Pulmonary artery endothelial cell (primary cell): ENCODE measurements at places on chromosomes 11 and 22. TPM values are rescaled to one million over a fixed set of nuclear protein-coding genes. Genes with fewer than 3 reads are reported as not detected.

GRCh38 chr11:18265949-18266348 lies at the start of gene SAA1:
Gene SAA1 (plus strand): TSS chr11:18266264. CDS start chr11:18266888, 624 bp downstream.
- no peak for DNase-seq

DNA sequence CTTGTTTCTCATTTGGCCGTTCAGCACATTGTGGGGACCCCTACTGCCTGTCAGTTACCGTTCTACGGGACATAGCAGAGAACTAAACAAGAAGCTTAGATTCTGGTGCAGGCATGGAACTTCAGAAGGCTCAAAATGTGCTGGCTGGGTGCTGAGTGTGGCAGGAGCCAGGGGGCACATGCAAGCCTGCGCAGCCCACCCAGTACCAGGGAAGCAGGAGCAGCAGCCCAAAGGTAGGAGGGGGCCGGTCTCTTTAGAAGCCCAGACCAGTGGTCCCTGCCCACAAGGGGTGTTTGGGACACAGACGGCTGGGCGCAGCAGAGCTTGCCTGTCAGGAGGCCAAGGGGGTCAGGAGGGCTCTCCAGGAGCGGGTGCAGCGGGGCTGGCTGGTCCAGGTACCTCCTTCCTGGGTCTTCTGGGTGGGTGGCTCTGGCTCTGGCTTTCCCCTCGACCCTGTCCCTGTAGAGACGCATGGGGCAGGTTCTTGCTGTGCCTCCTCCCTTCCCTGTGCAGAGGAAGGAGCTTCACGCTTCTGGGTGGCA lies 2.2 kb downstream of the PTDSS2 start:
- DNase-seq, result no peak

DNA sequence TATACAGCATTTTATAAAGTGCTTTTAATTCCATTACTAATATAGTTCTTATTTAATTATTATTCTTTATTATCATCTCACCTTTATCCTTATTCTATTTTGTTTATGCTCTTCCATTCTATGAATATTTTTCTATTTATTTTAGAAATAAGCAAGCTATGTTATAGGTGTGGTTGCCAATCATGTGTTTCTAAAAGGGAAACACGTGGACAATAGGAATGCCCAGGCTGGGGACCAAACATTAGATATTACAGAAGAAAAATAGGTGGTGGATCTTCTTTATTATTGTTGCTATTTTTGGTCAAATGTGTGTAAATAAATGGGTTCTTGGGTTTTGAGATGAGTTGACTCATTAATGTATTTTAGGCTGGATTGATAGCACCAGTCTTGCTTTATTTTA lies 438.3 kb downstream of the RAB38 start:
- DNase-seq, result no peak

GRCh38 chr11:120334894-120335462 lies 1.2 kb upstream of the ARHGEF12 start:
- peak; percentile 66 for DNase-seq

DNA sequence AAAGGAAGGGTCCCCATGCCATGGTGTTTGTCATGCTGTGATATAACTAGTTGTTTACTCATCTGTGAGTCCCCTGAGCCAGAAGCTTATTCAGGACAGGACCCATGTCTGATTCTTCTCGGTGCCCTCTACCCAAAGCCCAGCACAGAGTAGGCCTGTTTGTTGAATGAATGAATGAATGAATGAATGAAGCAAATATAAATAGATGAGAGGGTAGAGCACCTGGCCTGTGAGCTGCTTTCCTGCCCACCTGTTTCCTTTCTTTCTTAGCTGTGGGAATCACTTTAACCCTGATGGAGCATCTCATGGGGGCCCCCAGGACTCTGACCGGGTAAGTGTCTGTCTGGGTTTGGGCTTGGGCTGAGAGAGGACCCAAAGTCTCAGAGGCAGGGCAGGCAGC lies 7.2 kb downstream of the CCS start:
- no peak for DNase-seq

DNA sequence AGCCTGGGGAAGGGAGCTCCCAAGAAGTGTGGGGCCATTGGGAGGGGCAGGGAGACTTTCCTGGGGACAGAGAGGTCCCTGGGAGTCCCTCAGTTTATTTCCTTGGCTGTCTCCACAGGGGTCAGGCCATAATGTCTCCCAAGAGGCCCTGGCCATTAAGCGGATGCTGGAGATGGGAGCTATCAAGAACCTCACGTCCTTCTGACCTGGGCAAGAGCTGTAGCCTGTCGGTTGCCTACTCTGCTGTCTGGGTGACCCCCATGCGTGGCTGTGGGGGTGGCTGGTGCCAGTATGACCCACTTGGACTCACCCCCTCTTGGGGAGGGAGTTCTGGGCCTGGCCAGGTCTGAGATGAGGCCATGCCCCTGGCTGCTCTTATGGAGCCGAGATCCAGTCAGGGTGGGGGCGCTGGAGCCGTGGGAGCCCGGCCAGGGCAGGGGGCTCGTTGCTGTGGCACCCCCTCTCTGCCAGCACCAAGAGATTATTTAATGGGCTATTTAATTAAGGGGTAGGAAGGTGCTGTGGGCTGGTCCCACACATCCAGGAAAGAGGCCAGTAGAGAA lies 58.4 kb downstream of the ST3GAL4 start:
- no peak for DNase-seq

DNA sequence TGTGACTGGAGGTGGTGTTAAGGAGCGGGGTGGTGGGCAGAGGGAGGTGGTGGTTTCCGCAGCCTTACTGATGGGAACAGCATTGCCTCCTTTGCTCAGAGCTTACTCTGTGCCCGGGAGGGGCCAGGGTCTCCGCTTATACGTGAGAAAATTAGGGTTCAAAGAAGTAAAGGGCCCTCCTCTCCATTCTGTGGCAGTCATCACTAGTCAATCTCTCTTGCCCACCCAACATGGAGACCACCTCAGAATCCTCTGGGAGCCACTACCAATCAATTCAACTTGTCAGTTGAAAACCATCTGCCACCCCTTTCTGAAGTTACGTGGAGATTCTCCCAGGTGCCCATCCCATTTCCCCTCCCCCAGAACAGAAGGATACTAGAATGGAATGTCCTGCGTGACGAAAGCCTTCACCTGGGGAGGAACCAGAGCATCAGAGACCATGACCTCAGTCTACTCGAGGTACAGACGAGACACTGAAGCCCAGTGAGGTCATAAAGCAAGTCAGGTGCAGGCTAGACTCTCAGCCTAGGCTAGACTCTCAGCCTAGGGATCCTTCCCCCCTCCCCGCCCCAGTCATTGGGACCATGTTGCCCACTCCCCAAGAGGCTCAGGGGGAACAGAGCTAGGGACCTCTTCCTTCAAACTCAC lies 2.0 kb downstream of the SELENOM start:
- DNase-seq, result no peak

GRCh38 chr11:112318184-112318591 lies 57.5 kb upstream of the PLET1 start:
- peak; percentile 68 for DNase-seq

DNA sequence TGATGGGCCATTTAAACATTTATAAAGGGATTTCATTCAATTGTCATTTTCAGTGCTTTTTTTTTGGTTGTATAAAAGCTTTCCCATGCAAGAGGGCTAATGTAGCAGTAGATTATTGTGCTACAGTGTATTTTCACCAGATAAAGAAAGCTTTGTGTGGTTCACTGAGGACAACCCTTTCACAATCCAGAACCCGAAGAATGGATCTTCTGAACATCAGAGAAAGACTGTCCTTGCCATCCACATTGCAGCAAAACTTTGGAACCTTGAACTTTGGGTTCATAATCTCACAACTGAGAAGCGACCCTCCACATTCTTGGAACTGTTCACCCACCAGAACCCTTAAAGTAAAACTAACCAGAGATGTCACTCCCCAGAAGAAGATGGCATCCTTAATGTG lies 9.3 kb downstream of the APOBEC3H start:
- no peak for DNase-seq

- DNase-seq, result no peak
Observed at GRCh38 chr22:35337932-35338331, 38.2 kb downstream of the TOM1 start.

- no peak for DNase-seq
Observed at GRCh38 chr22:19383292-19383691, 48.2 kb downstream of the HIRA start.

GRCh38 chr11:65420506-65420905 lies 2.1 kb upstream of the NEAT1 start:
- DNase-seq, result no peak

GRCh38 chr22:32313532-32313931 lies 44.1 kb upstream of the RFPL3 start:
- no peak for DNase-seq

DNA sequence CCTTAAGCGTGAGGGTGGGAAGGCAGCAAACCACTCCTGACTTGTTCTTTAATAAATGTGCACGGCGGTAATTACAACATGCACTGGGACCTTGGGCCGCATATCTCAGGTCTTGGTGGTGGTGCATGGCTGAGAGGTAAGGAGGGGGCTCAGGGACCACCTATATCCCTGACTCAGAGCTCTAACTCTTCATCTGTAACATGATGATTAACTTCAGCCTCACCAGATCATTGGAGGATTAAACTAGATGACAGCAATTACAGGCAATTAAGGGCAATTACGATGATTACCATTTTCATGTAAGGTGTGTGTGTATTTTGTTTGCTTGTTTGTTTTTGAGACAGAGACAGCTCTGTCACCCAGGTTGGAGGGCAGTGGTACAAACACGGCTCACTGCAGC lies 45.0 kb downstream of the FBLN1 start:
- DNase-seq, result no peak

GRCh38 chr22:50302564-50302963 lies 4.9 kb downstream of the PLXNB2 start:
- no peak for DNase-seq

- DNase-seq, result no peak
Observed at GRCh38 chr11:67396587-67397389, 4.9 kb downstream of the PPP1CA start.

GRCh38 chr11:16812274-16812673 lies 73.8 kb downstream of the C11orf58 start:
- no peak for DNase-seq

DNA sequence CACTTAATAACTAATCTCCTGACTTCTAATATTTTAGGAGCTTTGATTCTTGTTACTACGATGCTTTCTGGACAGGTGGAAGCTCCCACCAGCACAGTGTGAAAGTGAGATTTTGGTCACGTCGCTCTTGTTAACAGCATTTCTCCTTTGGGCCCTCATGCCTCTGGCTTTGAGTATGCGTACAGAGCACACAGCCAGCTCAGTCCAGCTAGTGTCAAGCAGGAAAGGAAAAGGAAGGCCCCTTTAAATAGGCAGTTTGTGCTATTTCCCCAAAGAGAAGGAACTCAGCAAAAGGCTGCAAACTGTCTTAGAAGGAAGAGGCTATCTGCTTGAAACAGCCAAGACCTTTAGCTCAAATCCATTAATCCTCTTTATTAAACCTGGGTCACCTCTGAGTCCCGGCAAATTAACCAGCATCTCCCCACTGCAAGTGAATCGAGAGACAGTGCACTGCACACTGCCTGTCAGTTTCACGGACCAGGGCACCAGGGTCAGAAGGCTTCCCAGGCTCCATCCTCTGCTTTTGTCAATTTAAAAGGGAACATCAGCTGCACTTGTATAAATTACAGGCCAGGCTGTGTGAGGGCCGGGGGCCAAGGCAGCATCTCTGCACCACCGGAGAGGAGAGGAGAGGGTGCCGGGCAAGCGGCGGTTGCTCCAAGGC lies 34.7 kb downstream of the OPCML start:
- DNase-seq, result no peak

DNA sequence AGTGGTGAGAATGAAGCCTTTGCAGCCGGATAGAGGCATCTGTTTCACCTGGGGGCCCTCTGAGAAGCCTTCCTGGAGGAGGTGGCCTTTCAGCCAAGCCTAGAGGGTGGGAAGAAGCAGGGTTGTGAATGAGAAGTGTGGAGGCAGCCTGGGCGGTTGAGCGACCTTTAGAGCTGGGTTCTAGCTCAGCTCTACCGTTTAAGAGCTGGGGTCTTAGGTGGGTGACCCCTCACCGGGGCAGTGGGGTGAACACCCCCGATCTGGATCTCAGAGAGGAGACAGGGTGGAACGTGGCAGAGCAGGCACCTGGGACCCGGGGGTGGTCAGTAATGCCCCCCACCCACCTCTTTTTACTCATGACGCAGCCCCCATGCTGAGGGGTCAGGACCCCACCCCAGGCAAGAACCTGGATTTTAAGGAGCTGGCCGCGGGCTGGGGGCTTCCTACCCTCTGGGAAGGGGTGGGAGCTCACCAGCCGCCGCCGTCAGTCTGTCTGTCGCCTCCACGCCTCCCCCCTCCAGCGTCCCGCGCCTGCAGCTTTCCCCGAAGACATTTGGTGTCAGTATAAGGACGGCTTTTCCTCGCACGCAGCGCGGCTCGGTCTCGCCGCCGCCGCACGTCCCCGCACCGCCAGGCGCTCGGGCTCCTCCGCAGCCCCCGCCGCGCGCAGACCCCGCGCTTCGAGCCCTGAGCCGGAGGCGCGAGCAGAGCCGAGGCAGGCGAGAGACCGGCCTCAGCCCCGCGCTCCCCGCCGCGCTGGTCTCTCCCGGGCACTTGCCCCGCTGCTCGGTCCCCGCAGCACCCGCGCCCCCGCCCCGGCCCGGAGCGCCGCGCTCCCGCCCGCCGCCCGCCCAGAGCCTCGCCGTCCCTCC lies 13.3 kb upstream of the CACNA1I start:
- DNase-seq, result no peak

GRCh38 chr11:11615086-11615485 lies 6.7 kb downstream of the GALNT18 start:
- DNase-seq, result no peak

DNA sequence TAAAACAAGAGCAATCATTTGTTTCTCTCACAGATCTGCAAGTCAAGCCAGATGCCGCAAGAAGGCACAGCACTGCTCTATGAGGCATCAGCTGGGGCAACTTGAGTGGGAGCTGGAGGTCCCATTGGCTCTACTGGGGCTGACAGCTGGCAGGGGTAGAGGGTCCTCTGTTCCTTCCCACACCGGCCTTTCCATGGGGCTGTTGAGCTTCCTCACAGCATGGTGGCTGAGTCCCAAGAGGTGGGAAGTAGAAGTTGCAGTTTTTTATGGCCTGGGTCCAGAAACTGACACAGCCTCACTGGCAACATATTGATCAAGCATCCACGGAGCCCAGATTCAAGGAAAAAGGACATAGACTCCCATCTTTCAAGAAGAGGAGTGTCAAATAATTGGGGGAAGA lies 34.4 kb downstream of the RPL3 start:
- no peak for DNase-seq

The MFNG gene
- total RNA-seq, result 119 and 148 TPM in 2 replicates

The OR51B6 gene
- total RNA-seq, result not detected in 2 replicates

The DCUN1D5 gene
- 81.3 and 103 TPM in 2 replicates for total RNA-seq

The DBX1 gene
- not detected in 2 replicates for total RNA-seq

The IL10RA gene
- under 0.01 TPM in 1 of 2 replicates, not detected in the other for total RNA-seq

The SLC22A25 gene
- total RNA-seq, result not detected in 2 replicates

The TSPAN32 gene
- total RNA-seq, result not detected in 2 replicates

The INSC gene
- total RNA-seq, result 0.28 TPM in 1 of 2 replicates, not detected in the other

The EIF4ENIF1 gene
- 10.9 and 13.4 TPM in 2 replicates for total RNA-seq

The ROBO3 gene
- 17.9 and 20.4 TPM in 2 replicates for total RNA-seq

The HYOU1 gene
- 174 and 354 TPM in 2 replicates for total RNA-seq

The UCP2 gene
- total RNA-seq, result 0.59 and 1.1 TPM in 2 replicates

The RAB36 gene
- total RNA-seq, result 0.74 and 2.0 TPM in 2 replicates

The SMIM35 gene
- total RNA-seq, result not detected in 2 replicates

The UBQLNL gene
- total RNA-seq, result 0.04 TPM in 1 of 2 replicates, not detected in the other
